ENCODE measurements at places on chromosomes 13 and 19.
A peak's percentile ranks its signal among the peaks of the same experiment; 100 is the strongest.

DNA sequence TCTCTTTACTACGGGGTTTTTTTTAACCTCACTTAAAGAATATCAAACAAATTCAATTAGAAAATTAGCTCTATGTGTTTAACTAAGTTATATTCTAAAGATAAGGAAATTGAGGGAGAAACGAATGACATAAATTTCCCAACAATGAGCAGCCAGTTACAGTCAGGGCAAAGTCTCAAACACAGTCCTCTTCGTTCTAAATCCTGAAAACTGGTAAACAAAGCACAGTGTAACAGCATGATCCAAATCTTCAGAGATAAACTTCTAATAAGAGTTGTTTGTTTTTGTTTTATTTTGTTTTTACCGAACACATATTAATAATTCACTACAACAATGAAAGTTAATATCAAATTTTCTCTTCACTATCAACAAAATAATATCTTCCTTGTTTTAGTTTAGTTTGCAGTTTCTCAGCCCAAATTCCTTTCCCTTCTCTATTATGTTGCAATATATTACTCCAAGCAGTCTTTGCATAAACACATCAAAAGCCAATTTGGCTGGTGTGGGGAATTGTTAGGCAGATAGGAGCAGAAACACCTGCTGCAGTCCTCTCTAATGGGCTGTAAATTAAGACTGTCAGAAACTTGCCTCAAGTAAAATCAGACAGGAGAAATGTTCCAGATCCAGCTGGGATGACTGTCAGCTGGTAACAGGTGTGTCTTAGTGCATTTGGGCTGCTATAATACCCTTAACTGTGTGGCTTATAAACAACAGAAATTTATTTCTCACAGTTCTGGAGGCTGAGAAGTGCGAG is 106.5 kb upstream of the SGCG start:
- peak; percentile 82 for ATAC-seq

- ATAC-seq, result no peak
Measured at GRCh38 chr19:44050740-44051649, 841 bp upstream of the ZNF223 start.

DNA sequence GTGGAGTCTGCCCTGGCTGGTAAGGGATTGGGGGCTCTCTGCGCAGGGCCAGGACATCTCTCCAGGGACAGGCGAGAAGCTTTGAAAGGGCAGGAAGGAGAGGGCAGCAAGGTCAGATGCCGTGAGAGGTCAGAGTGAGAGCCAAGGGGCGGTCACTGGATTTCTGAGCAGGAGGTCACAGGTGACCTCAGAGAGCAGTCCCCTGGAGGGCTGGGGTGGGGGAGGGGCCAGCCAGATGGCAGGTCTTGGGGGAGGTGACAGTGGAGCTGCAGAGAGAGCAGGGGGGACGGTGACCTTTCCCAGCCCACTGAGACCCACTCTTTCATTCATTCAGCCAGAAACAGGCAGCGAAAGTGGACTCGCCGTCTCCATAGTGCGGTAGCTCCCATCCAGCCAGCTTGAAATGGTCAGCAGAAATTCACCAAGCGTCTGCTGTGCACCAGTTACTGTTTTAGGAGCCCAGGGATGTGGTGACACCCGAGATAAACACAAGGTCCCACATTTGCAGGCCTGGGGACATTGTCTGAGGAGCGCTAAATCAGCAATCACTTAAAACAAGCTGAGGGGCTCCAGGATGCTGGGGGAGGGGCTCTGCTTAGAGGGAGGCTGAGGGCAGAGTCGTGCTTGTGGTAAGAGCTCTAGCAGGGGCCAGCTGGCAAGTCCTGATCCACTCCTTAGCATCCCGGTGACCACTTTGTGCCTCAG is 10.2 kb downstream of the CARM1 start:
- ATAC-seq, result no peak

GRCh38 chr13:94712812-94713560 is 641 bp upstream of the SOX21 start:
- peak; percentile 29 for ATAC-seq

GRCh38 chr13:105642511-105642958 is 892.9 kb downstream of the EFNB2 start:
- ATAC-seq, result no peak

- peak; percentile 72 for ATAC-seq
Measured at GRCh38 chr19:34232566-34233481, 21.5 kb upstream of the GARRE1 start.

DNA sequence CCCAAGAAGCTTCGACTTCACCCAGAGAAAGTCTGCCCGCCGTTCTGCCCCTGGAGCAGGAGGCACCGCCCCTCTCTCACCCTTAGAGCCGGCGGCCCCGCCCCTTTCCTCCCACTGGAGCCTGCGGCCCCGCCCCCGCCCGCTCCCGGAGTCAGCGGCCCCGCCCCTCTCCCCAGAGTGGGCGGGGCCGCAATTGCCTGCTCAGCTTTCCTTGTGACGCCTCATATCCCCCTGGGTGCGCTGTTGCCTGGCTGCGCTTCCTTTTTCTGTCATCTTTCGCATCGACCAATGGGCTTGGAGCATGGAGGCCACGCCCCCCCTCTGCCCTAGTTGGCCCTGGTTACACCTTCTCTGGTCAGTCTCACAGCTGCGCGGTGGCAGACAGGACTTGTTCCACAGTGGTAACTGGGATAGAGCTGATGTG is 38.2 kb upstream of the ZNF492 start:
- peak; percentile 75 for ATAC-seq

DNA sequence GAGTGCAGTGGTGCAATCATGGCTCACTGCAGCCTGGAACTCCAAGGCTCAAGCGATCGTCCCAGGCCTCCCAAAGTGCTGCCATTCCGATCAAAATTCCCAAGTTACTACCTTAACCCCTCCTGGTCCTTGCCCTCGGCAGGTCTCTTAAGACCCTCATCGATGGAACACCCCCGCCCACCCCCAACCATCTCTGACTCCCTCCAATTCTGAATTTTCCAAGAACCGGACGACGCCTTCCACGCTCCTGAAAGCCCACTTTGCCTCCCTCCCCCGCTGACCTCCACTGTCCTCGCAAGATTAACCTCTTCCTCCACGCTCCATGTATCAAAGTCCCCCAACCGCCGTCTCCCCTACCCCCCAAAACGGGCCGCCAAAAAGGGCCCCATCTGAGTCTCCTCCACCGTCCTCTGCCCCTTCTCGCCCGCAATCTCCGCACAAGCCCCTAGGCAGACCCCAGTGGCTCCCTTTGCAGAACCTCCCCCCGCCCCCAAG is 539 bp downstream of the DAPK3 start:
- no peak for ATAC-seq

GRCh38 chr13:27309401-27309958 is 38.9 kb downstream of the RASL11A start:
- ATAC-seq, result no peak

GRCh38 chr13:58302349-58302748 is 670.8 kb downstream of the PCDH17 start:
- ATAC-seq, result no peak

- no peak for ATAC-seq
Measured at GRCh38 chr13:76955193-76955592, 6.9 kb downstream of the ACOD1 start.

DNA sequence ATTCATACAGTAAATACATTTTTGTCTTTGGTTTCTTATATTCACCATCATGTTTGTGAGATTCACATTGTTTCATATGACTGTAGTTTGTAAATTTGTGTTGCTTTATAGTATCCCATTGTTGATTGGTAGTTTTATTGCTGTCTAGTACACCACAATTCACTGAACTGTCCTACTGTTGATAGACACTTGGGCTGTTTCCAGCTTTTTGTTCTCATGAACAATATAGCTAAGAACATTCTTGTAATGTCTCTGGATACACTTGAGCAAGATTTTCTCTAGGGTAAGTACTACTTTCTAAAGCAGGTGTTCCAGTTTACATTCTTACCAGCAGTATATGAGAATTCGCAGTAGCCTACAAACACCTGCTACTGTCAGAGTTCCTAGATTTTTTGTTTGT is 37.8 kb downstream of the SKA3 start:
- ATAC-seq, result no peak

DNA sequence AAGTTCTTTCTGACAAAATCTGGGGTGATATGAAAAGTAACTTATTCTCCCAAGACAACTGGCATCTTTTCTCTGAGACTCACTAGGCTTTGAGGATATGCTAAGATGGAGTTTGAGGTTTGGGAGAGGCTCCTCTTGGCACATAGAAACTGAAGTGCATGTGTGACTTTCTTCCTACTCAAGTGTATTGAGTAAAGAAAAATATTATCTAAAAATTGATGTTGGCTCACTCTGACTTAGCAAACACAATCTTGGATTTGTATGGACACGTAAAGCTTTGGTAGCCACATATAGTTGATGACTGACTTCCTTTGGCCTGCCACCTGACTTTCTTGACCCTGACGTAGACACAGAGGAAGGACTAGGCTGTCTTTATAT is 71.1 kb upstream of the KLF12 start:
- no peak for ATAC-seq

DNA sequence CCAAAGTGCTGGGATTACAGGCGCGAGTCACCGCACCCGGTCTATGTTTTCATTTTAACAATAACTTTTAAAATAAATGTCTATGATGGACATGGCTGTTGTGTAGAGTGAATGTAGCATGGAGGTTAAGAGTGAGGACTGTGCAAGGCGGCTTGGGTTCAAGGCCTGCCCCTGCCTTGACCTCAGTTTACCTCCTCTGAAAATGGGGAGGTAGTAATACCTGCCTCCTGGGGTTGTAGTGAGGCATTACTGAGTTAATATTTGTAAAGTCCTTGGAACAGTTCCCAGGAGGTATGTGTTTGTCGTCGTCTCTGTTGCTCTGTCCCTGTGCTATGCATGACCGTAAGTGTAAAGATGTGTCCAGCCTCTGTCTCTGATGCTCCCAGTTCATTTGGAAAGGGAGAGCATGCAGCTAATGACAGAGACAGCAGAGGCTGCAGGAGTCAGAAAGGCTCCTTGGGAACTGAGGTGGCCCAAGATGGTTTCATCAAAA is 9.4 kb downstream of the GARRE1 start:
- ATAC-seq, result no peak

DNA sequence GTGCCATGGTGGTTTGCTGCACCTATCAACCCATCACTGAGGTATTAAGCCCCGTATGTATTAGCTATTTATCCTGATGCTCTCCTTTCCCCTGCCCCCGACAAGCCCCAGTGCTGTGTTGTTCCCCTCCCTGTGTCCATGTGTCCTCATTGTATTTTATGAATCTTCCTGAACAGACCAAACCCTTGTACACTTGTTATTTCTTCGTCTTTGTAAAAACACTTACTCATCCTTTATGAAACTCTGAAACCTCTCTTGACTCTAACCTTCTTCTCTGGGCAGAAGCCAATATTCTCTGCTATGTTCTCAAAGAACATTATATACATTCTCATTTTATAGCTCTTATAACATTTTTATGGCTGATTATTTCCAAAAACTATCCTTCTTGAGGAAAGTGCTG is 746.9 kb downstream of the EFNB2 start:
- no peak for ATAC-seq

- ATAC-seq, result no peak
Measured at GRCh38 chr19:13056052-13056660, 46.5 kb downstream of the LYL1 start.

DNA sequence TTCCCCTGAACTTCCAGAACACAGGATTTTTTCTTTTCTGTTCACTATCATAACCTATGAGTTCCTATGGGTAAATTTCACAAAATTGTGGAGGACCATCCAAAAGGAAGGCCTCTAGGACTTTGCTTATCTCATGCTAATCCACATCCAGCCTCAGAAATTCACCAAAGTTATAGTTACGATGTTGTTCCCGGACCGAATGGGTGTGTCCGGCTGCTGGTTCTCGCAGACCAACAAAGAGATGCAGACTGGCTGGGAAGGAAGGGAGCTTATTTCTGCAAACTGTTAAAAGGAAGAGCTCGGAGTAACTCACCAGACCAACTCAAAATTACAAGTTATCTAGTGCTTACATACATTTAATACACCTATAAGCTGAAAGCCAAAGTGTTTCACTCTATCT is 882.9 kb upstream of the SPRY2 start:
- ATAC-seq, result no peak

DNA sequence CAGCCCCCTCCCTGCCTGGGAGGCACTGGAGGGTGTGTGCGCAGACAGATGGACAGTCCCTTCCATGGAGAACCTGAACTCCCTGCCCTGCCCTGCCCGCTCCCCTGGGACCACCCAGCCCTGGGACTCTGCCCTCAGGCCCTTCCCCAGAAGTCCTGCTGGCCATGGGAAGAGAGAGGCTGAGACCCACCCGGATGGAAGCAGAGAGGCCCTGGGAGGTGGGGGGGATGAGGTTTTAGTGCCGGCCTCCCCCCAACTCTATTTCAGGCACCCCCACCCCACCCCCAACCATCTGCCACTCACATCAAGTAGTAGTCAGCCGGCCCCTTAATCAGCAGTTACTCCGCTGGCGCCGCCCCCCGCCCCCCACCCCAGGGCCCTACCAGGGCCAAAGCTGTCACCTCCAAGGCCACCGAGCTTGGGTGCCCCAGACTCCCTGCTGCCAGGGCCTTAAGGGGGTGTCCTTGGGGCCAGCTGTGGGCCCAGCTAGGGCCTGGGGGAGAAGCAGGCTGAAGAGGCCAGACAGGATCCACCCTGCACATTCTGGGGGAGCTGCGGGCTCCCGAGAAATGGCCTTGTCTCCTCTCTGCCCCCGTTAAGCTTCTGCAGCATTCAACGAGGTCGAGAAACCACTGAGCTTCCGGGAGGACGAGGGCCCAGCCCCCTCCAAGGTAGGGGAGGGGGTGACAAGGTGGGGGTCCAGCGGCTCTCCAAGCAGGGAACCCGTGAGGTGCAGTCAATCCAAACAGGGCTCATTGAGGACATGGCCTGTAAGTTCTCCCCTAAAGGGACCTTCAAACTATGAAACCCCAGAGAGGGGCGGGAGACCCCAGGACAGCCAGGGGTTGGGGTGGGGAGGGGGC is 17.4 kb downstream of the NMRK2 start:
- ATAC-seq, result no peak

DNA sequence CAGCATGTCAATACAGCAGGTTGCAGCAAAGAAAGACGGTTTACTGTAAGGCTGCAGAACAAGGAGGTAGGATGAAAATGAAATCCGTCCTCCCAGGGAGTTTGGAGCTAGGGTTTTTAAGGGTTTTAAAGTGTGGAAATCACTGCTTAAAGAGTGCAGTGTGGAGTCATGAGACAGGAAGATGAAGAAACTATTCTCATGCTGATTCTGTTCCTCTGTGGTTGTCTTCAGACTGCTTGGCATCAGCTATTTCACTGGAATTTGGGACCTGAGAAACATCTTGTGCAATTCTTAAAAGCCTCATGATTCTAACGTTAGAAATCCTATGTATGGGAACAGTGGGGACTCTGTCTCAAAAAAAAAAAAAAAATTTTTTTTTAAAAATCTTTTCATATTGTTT is 11.4 kb downstream of the ZNF331 start:
- peak; percentile 78 for ATAC-seq

DNA sequence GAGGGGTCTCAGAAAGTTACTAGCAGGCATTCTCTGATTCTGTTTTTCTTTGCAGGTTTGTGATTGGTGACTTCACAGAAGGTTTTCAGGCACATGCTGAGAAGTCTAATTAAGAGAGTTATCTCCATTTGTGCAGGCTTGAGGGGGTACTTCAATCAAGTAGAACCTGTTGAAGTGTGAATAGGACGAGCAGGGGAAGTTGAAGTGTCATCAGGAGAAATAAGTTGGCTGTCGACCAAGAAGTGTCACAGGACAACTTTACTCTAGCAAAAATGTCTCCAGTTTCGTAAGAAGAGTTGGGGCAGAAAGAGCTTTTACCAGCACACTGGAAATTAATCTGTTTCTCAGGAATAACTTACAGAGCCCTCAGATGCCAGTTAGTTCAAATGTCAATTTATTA is 576.5 kb upstream of the SLITRK5 start:
- no peak for ATAC-seq

Measured in gastroesophageal sphincter (tissue), 4 donors.